ENCODE measurements at places on chromosomes 11 and 22. TPM values are rescaled to one million over a fixed set of nuclear protein-coding genes. Genes with fewer than 3 reads are reported as not detected.

GRCh38 chr22:37316875-37317371 lies 34.6 kb downstream of the CYTH4 start:
- peak; percentile 74 for DNase-seq

GRCh38 chr11:1557051-1557884 lies 14.8 kb downstream of the DUSP8 start:
- no peak for DNase-seq

DNA sequence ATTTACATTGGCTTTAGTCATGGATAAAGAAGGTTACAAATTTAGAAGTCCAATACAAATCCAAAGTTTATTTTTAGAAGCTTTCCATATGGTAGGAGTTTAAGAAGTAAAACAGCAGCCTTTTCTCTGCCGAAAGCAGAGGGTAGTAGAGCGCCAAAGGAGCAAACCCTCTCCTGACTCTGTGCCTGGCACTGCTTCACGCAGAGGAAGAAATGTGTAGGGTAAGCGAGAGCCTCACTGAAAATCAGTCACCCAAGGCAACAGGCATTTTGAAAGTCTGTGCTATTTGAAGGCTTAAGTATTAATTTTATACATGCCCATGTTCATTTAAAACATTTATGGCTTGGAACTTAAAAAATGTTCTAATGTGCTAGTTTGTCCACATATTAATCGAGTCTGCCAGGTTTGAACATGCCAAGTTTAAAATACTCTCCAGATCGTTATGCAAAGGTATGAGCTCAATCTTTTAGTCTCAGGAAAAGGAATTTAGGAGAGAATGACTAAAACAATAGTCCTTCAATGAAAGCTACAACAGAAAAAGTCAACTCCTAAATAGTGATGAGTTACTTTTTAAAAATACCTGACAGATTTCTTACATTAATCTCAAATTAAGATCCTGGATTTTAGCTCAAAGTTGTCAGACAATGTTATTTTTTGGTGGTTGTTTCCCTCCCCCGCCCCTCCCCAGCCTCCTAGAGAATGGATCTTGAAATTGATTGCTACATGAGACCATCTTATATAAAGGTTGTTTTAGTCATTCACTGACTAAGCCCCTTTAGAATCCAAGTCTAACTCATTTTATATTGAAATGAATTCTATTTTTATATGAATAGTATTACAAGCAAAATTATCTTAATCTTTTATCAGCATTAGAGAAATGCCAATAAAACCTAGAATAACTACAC lies 38.7 kb downstream of the MRTFA start:
- DNase-seq, result no peak

Gene SEPTIN3
- total RNA-seq, result 4.5 TPM
